Hematopoietic multipotent progenitor cell treated with erythropoietin and hydrocortisone succinate and interleukin-3 and kit ligand, for 4 days (in vitro differentiated cells): ENCODE measurements at places on chromosomes 5 and 9.

DNA sequence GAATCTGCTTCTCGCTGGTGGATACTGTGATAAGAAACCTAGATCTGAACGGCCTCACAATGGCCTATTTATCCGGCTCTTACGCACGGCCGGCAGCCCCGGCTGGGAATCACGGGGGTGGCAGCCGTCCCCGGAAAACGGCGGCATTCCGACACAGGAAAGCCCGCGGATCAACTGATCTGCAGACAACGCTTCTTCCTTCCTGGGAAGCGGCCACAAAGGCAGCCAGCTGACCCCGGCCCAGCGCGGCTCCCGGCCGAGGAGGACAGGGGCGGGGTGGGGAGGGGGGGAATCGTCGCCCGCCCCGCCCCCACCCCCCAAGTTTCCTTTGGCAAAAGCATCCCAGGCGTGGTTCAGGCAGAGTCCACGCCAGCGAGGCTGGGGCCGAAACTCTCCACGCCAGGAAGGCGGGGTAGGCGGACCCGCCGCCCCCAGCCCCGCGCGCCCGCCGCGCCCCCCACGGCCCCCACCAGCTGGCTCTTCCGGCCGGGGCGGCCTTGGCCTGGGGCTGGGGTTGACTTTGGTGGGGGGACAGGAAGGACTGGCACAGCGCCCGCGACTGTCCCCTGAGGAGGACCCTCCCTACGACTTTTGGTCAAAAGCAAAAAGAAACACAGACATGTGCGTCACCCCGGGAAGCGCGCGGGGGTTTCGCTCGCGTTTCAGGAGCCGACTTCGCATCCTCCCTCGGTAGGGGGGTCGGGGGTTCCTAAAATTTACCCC is 247.7 kb upstream of the ANKRD55 start:
- DNase-seq = peak; percentile 46

DNA sequence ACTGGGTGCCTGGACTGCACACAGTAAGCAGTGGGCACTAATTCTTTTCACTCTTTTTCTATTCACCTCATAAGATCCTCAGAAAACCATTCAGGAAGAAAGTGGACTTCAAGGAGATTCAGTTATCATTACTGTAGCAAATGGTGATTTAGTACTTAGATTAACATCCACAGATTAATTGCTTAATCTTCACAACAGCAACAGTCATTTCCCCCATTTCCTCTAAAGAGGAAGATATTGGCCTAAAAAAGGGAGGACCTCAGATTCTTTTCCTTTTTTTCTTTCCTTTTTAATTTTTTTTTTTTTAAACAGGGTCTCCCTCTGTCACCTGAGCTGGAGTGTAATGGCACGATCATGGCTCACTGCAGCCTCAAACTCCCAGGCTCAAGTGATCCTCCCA is 64.4 kb downstream of the AUH start:
- DNase-seq = peak; percentile 32

GRCh38 chr5:29162297-29162696 is 2031.2 kb upstream of the CDH6 start:
- DNase-seq = no peak

DNA sequence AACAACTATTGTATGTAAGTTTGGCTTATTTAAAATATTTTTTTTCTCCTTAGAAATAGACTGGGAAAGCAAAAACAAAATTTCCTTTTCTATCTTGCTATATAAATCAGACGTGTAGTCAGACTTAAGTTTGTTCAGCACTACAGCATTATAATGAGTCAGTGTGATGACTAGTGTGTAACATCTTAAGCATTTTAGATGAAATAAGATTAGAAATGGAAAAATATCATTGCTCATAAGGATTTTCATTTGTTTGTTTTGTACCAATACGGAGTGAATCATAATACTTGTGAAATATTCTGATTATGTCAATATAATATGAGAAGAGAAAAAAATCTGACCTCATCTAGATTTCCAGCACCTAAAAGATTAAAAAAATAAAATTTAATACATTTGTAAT is 64.7 kb upstream of the RICTOR start:
- no peak for DNase-seq

- no peak for DNase-seq
Measured at GRCh38 chr9:74100042-74100441, 397.1 kb upstream of the RORB start.

DNA sequence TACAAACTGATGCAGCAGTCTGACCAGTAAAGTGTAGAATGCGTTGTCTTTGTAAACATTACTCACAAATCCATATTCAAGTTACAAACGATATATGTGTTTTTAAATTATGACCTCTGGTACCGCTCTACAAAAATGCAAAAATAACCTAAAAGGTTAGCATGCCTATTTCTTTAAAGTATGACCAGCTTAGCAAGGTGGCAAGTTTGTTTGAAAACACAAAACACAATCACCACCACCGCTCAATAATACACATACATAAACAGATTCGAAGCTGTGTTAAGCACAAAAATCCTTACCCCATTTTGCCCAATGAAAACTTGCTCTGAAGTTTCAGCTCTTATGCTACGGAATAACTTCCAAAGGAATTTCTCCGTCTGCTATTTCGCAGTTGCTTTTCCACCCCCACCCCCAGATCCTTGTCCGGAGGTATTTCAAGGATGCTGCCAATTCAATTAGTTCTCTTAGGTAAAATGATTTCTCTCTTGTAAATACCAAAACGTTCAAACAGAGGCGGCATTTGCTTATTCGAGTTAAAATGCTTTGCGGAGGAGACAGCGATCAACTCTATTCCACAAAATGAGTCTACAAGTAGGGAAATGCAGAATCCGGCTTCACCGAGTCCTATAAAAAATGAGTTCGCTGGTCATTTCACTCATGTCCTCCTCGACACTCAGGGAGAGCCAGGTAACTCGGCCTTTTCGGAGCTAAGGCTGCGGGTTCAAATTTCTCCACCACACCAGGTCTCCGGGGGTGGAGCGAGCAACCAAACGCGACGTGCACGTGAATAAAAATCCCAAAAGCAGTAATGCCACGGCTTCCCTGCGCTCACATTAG is 1.2 kb downstream of the HOMER1 start:
- peak; percentile 15 for DNase-seq

- DNase-seq = peak; percentile 7
Measured at GRCh38 chr9:116497095-116497890, 189.8 kb upstream of the TRIM32 start.

GRCh38 chr5:81717860-81718259 is 33.0 kb downstream of the SSBP2 start:
- no peak for DNase-seq

- DNase-seq = no peak
Measured at GRCh38 chr9:1535051-1535450, 480.1 kb upstream of the SMARCA2 start.

GRCh38 chr5:13785781-13786415 is 158.6 kb downstream of the DNAH5 start:
- DNase-seq = no peak

DNA sequence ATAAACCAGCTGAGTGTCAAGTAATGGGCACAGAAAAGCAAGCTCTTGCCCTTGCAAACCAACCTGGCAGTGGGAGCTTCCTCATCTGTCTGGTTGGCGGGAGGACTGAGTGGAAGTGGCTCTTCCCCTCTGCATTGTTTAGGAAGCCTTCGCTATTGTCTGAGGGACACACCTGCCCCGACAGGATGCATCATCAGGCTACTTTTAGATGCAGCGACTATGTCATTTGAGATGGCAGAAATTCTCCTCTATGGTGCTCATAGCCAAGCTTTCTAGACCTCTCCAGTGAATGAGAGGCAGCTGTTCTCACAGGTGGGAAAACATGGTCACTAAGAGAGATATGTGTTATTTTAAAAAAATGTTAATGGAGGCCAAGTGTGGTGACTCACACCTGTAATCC is 104.0 kb downstream of the DOCK8 start:
- DNase-seq = no peak

GRCh38 chr9:123718188-123718587 is 211.7 kb downstream of the DENND1A start:
- no peak for DNase-seq

GRCh38 chr5:179771311-179771895 is 22.4 kb upstream of the LTC4S start:
- DNase-seq = peak; percentile 89

GRCh38 chr9:17402309-17402708 is 176.6 kb upstream of the SH3GL2 start:
- peak; percentile 77 for DNase-seq

DNA sequence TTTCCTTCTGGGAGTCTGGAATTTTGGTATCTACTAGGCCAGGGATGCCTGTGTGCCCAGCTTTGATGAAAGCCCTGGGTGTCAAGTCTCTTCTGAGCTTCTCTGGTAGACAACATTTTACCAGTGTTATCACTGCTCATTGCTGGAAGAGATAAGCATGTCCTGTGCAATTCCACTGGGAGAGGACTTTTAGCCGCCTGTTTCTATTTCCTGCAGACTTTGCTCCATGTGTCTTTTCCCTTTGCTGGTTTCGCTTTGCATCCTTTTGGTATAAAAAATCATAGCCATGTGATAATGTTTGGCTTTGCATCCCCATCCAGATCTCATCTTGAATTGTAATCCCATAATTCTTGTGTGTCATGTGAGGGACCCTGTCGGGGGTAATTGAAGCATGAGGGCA is 163.2 kb downstream of the SLC28A3 start:
- no peak for DNase-seq

GRCh38 chr5:114435885-114436299 is 74.0 kb downstream of the KCNN2 start:
- DNase-seq = no peak
